LNCaP clone FGC (cell line): ENCODE measurements at places on chromosomes 12 and 14.

- DNase-seq: peak; percentile 61
Measured at GRCh38 chr14:23123419-23123818, 4.4 kb upstream of the CEBPE start.

DNA sequence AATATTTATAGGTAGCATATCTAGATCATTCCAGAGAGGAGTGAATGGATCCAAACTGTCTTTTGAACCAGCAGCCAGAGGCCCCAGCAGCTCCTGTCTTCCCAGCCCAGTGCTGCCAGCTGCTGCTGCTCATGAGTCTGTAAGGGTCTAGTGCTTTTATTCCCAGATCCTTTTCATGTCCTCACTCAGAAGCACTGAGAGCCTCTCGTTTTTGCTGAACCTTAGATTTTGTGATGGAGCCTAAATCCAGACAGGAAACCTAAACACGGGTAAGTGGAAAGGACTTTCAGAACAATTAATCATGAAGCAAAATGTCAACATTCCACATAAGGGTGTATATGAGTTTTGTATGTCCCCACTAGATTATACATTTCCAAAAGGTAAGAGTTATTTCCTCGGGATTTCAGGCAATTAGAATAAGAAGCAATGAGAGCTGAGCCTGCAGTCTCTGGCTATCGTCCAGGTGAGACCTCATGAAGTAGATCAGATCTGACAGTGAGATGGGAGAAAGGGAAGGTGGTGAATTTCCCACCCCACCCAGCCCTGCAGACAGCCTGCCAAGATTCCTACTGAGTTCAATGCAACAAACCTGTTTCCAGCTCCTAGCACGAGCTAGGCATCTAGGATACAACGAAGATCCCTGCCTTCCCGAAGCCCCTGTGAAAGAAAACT is 84.4 kb downstream of the NINJ2 start:
- DNase-seq: no peak

DNA sequence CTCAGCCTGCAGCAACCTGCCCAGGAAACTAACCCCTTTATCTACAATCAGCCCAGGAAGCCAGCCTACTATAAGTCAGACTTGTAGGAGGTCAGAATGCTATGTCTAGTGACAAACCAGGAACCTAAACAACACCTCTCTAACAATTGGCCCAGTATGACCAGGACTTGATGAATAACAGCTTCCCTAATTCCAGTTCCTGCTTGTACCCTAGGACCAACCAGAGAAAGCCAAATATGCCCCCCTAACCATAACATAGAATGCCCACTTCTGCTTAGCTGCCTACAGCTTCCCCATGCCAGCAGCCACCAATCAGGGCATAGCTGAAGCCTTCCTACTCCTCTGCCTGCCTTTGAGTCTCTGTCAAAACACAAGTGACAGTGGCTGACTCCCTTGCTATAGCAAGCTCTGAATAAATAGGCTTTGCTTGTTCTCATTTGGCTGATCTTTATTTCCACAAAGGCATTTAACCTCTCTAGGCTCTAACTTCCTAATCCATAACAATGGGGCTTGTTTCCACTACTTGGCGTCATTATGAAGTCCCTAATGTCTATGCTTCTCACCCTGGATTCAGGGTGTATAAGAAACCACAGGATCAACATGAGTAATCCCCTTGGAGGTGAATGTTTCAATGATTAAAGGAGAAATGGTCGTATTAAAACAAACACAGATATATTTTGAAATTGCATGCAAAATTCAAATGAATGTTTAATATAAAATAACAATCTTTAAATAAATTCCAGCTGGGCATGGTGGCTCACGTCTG is 220.2 kb downstream of the ANO6 start:
- DNase-seq: no peak

GRCh38 chr12:752695-753610 is 574 bp downstream of the WNK1 start:
- DNase-seq: no peak

DNA sequence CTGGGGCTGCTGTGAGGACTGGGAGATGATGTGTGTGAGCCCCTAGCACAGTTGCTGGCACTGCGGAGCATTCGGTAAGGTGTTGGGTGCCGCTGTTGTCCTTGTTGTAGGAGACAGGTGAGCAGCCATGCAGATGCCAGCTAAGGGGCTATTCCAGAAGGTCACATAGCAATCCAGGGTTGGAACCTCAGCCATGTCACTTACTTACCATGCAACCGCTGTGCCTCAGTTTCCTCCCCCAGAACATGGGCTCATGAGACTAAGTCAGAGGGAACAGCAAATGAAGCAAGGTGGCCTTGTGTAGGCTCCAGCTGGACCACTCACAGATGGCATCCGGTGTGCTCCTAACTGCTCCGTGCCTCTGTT is 13.2 kb downstream of the DTX1 start:
- no peak for DNase-seq

- no peak for DNase-seq
Measured at GRCh38 chr14:100341301-100342031, 18.3 kb downstream of the SLC25A47 start.

GRCh38 chr12:17079251-17079909 is 473.4 kb upstream of the LMO3 start:
- DNase-seq: no peak

DNA sequence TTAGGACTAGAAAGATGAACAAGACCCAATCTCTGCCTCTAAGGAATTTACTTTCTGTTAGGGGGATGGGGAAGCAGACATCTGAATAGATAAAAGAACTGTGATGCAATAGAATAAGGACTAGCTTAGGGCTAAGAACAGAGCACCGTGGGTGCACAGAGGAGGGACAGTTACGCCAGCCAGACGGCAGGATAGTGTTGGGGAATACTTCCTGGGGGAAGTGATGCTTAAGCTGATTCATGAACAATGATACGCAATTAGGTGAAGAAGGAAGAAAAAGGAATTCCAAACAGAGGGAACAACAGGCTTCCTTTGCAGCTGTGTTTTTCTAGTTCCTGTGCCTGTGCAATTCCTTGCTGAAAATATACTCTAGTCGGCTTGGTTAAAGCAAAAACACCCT is 501.1 kb downstream of the APAF1 start:
- DNase-seq: no peak

DNA sequence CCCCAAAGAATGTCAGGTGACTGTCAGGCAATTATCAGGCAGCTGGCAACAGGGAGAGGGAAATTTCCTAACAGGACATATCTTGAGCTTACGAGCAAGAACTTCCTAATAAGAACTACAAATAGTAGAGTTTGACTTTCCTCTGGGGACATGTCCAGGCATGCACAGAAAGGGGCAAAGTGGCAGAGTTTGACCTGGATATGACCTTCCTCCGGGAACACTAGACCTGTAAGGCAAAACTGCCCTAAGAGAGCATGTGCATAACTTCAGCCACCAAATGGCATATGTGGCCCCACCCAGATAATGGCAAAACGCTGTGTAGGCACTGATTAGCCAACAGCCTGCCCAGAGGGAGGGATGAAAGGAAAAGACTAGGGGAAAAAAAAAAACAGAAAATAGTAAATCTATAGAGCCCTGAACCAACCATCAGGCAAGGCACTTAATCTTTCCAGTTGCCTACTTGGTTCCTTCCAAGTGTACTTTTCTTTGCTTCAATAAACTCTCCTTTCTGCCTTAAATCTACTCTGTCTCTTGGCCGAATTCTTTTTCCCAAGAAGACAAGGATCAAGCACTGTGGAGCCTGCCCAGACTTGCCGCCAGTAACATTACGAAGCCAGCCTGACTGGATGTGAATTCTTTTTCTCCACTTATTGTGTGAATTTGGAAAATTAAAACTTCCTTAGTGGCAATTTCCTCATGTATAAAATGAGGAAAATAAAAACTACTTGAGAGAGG is 164.1 kb downstream of the SPTSSA start:
- no peak for DNase-seq

DNA sequence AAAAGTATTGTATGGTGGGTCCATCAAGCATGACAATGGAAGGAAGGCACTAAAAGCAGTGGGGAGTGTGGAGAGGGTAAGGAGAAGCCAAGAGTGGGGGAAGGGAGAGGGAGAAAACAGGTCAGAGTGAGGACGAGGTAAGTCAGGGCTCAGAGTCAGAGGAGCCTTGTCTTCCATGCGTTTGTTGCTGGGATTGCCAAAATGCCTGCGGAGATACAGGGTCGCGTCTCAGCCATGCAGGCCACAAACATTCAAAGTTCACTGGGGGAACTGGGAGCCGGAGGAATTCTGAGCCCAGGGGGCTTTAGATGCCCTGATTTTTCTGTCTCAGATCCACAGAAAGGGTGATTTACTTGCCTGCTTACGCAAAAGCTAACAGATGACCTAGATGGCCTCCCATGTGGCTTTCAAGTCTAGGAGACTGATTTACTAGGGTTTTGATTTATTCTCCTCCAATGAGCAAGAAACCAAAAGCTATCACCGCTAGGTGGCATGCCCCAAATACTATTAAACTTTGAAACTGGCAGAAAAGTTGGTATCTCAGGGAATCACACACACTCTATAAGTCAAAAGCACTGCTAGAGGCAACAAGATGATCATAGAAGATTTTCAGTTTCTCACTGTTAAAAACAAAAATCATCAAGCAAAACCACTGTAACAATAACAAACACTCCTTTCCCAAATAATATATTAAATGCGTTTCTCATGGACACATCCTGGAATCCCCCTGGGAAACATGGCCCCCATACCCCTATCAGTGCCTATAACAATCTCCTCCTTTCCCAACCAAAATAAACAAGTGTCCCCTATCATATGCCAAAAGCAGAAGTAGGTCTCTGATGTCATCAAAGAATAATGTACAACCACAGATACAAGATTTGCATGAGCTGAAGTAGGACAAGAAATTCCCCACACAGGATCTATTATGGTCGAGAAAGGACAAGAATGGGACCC is 26.6 kb upstream of the MDM1 start:
- DNase-seq: peak; percentile 60

- no peak for DNase-seq
Measured at GRCh38 chr12:67430708-67431335, 161.7 kb downstream of the CAND1 start.

DNA sequence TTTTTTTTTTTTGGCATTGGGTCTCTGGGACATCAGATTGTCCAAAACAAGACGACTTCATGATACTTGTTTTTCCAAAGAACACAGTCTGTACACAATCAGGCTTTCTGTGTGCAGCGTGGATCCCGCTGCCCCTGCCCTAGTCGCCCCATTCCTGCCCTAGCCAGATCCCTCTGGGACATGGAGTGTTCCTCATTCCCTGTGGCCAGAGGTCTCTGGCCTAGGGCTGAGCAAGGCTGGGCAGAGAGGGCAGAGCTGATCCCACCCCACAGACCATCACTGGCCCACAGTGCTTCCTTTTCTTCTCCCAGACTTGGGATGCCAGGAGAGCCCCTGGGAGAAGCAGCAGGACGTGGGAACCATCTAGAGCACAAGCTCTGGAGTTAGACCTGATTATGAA is 20.9 kb upstream of the EIF2B2 start:
- DNase-seq: no peak

GRCh38 chr12:119989361-119989730 is 310 bp downstream of the BICDL1 start:
- no peak for DNase-seq

DNA sequence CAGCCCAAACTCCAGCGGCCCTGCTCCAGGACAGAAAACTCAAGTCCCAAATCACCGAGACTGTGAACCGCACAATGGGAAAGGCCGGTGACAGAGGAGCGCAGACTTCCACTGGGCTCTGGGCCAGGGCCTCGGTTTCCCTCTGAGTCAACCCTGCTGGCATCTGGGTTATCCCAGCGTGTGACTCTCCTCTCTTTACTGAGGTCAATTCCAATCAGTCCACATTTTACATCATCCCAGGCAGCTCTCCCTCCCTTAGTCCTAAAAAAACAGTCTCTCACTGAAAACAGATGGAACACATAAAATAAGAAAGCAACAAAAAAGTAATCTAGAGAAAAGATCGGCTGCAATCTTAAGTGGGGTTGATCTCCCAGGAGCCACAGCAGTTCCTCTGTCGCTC is 36.9 kb downstream of the ITPK1 start:
- no peak for DNase-seq

GRCh38 chr12:69998922-69999321 is 173.9 kb downstream of the MYRFL start:
- DNase-seq: no peak

- DNase-seq: no peak
Measured at GRCh38 chr12:94429633-94430032, 30.0 kb downstream of the CEP83 start.

- no peak for DNase-seq
Measured at GRCh38 chr12:54047160-54047963, 6.3 kb upstream of the HOXC4 start.

DNA sequence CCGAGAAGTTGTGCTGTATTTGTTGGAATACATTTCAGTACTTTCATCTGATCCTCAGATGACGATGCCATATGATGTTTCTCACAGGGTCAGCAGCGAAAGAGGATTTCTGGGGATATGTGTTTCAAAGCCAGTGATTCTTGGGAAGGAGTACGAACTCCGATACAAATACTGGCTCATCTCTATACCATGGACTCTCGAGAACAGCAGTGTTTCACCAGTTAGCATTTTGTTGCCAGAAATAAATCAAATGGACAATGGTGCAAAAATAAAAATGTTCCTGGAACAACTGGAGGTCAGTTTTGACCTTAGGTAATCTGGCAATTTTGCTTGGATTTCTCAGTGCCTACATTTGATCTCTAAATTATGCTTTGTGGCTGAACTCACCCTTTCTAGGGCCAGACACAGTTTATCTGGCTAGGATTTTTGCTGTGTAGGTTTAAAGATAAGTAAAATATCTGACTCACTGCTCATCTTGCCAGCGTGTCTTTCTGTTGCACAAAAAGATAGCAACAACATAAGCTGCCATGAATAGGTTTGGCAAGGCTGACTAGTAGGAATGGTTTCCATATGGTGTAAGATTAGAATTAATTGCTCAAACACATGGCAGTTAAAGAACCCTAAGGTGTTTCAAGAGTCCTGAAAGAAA is 11.0 kb upstream of the MGP start:
- DNase-seq: no peak
